ENCODE measurements at places on chromosomes 12 and 14. TPM values are rescaled to one million over a fixed set of nuclear protein-coding genes. Genes with fewer than 3 reads are reported as not detected.

DNA sequence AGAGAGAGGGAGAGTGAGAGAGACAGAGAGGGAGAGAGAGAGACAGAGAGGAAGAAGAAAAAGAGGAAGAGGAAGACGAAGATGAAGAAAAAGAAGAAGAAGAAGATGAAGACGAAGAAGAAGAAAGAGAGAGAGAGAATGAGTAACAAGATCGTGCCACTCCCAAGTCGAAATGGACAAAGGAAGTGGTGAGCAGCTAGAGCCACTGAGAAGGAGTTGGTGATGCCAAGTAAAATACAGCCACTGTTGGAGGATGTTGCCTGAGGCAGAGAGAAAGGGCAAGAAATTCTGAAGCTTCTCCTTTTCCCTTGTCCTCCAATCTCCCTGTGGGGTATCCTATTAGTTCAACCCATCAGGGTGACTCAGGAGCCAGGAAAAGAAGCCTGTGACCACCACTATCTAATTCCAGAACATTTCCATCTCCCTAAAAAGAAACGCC lies 12.5 kb upstream of the ANAPC5 start:
- no peak for DNase-seq

DNA sequence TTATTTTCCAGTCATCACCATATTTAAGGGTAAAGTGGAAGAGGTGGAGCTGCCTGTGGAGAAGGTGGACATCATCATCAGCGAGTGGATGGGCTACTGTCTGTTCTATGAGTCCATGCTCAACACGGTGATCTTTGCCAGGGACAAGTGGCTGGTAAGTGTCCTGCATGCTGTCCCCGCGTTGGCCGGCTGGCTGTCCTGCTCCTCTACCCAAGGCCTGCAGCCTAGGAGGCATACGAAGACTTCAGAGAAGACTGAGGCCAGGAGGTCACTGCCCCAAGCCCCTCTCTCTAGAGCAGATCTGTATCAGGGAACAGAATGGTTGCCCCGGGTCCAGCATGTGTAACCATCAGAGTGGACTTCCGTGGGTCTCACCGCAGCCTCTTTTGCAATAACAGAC lies 77.7 kb downstream of the PRMT8 start:
- no peak for DNase-seq

- no peak for DNase-seq
These were observed 44.6 kb downstream of the MAX start for GRCh38 chr14:65057695-65058094.

PITPNM2 gene
- 14.1 TPM for total RNA-seq

OR10P1 gene
- total RNA-seq = not detected

DNA sequence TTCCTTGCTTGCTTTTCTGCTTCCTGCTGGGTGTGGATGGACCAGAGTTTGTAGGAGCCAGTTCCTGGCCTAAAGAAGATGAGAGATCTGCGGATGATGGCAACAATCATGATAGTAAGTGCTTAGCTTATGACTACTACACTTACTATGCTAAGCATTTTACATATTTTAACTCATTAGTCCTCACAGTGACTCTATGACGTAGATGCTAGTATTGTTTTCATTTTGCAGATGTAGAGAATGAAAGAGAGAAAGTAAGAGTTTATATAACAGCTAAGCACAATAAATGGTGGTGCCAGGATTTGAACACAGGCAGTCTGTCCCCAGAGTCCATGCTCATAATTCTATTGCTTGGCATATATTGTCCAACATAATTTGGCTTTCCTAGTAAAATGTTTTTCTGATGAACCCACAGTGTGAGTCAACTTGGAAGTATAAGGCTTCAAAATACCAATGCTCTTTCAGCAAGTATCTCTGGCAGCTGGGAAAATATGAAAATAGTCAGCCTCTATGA lies 363.2 kb upstream of the DDHD1 start:
- no peak for DNase-seq

DNA sequence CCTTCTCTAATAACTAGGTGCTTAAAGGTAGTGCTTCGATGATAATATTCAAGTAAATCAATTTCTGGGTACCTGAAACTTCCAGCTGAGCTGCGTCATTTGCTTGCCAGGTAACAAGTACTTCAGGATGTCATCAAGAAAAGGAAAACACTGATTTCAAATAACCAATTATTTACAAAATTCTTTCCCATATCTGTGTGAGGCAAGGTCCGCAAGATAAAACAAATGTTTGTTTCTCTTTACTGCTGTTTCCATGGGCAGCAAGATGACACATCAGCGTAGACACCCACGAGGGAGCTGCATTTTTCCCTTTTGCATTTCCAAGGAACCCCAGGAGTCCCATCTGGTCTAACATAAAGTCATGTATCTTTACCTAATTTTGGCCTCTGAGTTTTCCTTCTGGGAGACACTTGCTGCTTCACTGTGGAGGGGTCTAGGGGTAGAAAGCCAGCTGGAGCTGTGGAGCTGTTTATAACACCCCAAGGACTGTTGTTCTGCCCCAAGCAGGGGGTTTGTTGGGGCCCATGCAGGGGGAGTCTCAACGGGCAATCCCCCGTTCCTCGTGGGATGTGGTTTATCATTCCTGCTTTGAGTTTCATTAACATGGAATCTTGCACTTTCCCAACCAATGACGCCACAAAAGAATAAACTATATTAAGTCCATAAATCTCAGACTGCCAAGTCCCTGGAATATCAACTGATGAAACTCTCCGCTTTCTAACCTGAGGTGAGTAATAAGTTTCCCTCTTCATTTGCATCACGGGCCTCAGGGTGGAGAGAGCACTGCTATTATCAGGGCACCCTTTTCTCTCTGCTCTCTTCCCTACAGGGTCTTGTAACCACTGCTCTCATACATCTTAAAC lies 112.8 kb upstream of the PELI2 start:
- no peak for DNase-seq

- no peak for DNase-seq
These were observed 27.2 kb downstream of the ARF6 start for GRCh38 chr14:49919825-49920659.

DNA sequence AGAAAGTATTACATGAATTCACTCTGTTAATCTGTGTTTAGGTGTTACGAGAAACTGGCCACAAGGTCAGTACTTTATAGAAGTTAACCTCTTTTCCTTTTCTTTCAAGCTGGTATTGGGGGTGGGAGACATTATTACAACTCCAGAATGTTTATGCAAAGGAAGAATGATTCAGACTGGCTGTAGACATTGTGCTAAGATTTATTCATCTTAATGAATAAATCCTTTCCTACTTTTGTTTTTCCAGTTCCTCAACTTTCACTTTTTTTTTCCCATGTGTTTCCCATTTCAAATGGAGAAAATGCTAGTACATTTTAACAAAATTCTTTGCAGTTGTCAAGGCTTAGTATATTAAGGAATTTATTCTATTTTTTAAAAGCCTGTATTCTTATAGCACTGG lies 1.3 kb downstream of the OTOGL start:
- no peak for DNase-seq

DLK1 gene
- total RNA-seq = not detected

All from transverse colon (tissue), 4 donors.